ENCODE measurements at places on chromosomes 5 and 9. TPM values are rescaled to one million over a fixed set of nuclear protein-coding genes. Genes with fewer than 3 reads are reported as not detected.

DNA sequence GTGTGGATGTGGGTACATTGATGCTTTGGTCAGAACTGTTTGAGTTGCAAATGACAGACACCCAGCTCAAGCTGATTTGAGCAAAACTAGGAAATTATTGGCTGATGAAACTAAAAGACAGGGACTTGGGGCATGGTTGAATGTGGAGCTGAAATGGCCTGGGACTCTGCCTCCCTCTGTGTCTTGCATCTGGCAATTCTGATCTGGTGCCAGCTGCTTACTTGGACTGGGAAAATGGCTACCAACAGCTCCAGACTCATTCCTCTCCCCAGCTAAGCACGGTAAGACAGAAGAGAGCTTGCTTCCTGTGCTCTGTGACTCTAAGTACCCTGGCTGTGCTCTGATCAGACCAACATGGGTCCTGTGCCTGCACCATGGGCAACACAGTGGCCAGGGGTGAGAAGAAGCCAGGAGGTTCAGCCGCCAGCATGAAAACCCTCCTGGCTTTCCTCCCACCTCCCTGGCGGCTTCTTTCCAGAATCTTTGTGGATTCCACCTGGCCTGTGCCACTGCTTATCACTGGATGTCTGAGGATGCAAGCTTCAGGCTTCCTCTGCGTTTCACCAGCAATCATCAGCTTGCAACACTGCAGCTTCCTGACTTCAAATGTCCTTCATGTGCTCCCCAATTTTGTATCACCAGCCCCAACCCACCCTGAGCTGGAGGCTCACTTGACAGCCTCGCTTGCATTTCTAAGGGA lies 44.1 kb downstream of the C5orf15 start:
- DNase-seq: no peak
- no peak overlapping the region for H3K4me3 ChIP-seq
- H3K4me1 ChIP-seq: no peaks in the 10 kb centered on the region
- no peaks in the 10 kb centered on the region for H3K36me3 ChIP-seq
- no peak overlapping the region for H3K27ac ChIP-seq
- H3K27me3 ChIP-seq: peaks cover 4% of the 10 kb centered on the region

- no peak overlapping the region for H3K4me3 ChIP-seq
- DNase-seq: no peak
- H3K4me1 ChIP-seq: no peaks in the 10 kb centered on the region
- H3K36me3 ChIP-seq: no peaks in the 10 kb centered on the region
Measured at GRCh38 chr5:55568654-55569512, 34.1 kb upstream of the PLPP1 start.

GRCh38 chr5:163658702-163659567 lies 153.5 kb downstream of the MAT2B start:
- DNase-seq: no peak
- no peak overlapping the region for H3K27ac ChIP-seq
- H3K4me3 ChIP-seq: no peak overlapping the region
- H3K27me3 ChIP-seq: no peaks in the 10 kb centered on the region

GRCh38 chr5:96426831-96427230 lies 6.2 kb downstream of the PCSK1 start:
- H3K36me3 ChIP-seq: no peaks in the 10 kb centered on the region
- H3K27me3 ChIP-seq: peaks cover 17% of the 10 kb centered on the region
- no peaks in the 10 kb centered on the region for H3K4me1 ChIP-seq

GRCh38 chr5:67817652-67818051 lies 397.9 kb upstream of the PIK3R1 start:
- no peaks in the 10 kb centered on the region for H3K36me3 ChIP-seq
- no peak for DNase-seq
- no peak overlapping the region for H3K4me3 ChIP-seq
- no peaks in the 10 kb centered on the region for H3K27me3 ChIP-seq

- no peaks in the 10 kb centered on the region for H3K27me3 ChIP-seq
- H3K4me3 ChIP-seq: no peak overlapping the region
- no peaks in the 10 kb centered on the region for H3K36me3 ChIP-seq
- no peak for DNase-seq
Measured at GRCh38 chr5:178425621-178426068, 164.5 kb downstream of the COL23A1 start.

STOML2 gene
- total RNA-seq: 264 TPM

FIBCD1 gene
- 16.3 TPM for total RNA-seq

ERMP1 gene
- total RNA-seq: 38.4 TPM

Measured in Panc1 (cell line).